Endothelial cell (in vitro differentiated cells): ENCODE measurements at places on chromosomes 2 and 18.
A peak's percentile ranks its signal among the peaks of the same experiment; 100 is the strongest.

DNA sequence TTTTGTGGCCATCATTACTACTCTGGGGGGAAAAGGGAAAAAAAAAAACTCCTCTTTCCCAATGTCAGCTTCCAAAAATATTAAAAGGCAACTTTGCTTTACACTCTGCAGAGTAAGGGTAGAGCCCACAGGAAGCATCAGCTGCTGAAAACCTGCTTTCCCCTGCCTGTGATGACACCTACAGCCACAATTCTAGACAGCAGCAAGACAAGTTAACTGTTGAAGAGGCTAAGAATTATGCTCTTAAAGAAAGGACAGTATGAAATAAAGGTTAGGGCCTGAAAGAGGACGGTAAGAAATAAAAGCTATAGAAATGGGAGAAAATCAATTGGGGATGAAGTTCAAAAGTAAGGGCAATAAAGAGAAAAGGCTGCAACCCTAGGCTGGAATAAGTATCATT, 3.0 kb downstream of the PDE11A start:
- no peak for DNase-seq

GRCh38 chr2:66701251-66701650, 266.3 kb downstream of the MEIS1 start:
- no peak for DNase-seq

- no peak for DNase-seq
These were observed 1533.0 kb downstream of the LRP1B start for GRCh38 chr2:140597836-140598235.

DNA sequence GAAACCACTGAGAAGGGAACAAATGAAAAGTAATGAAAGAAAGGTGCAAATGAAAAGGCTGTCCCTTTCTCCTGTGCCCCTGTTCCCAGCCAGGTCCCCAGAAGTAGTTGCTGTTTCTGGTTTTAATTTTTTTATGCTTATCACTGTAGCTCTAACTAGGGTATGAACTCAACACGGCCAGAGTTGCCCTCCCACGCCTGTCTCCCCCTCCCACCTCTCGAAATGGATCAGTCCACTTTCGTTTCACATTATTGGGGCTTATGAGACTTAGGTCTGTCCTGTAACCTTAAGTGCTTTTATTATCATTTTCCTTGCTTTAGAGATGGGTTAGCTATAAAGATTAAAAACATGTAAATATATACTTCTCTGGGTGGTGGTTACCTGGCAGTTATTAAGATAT, 8.6 kb downstream of the RBFA start:
- no peak for DNase-seq

GRCh38 chr2:205651719-205652118, 30.6 kb upstream of the NRP2 start:
- no peak for DNase-seq

DNA sequence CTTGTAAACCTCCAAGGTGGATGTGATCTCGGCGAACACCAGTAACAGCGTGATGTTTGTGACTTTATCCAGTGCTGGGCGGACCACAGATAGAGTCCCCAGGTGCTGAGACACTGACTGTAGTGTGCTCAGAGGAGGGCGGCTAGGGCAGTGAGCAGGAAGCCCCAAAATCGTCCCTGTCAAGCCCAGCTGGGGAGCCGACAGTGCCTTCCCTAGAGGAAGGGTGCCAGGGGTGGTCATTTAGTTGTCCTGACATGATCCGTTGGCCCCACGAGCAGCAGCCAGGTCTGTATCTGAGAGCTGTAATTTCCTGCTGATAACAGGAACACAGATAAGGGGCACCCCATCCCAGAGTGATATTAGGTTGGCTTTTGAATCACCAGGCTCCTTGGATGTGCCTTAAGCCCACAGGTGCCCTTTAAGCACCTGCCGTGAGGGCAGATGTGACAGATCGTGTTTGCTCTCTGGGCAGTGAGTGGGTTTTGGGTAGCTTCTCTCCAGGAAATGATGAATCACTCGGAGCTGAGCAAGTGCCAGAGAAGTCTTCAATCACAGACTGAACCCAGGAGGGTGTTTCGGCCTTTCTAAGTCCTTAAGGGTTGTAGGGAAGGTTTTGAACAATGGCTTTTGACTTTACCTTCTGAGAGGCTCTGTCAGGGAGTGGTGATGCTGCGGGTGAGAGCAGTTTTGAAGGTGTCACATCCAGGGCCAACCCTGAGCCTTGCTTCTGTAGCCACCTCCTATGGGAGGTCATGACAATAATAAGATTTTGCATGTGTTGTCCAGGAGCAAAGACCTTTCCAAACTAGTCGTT, 7.7 kb downstream of the LPIN1 start:
- no peak for DNase-seq

- DNase-seq: no peak
These were observed 5.1 kb upstream of the PROM2 start for GRCh38 chr2:95269036-95269680.

DNA sequence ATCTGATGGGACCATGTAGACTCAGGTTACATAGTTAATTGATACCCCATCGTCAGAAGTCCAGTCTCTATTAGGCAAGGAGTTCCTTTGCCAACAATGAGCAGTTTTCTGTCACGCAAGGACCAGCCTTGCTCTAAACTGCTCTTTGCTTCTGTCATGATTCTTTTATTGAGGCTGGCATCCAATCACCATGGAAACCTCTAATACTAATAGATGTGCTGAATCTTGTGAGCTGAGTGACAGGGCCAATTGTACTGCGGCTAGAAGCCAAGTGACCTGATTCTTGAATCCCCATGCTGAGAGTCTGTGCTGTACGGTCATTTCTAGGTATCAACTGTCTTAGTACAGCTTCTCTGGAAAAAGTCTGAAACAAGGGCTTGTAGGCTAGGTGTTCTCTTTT, 395.6 kb downstream of the RND3 start:
- no peak for DNase-seq

DNA sequence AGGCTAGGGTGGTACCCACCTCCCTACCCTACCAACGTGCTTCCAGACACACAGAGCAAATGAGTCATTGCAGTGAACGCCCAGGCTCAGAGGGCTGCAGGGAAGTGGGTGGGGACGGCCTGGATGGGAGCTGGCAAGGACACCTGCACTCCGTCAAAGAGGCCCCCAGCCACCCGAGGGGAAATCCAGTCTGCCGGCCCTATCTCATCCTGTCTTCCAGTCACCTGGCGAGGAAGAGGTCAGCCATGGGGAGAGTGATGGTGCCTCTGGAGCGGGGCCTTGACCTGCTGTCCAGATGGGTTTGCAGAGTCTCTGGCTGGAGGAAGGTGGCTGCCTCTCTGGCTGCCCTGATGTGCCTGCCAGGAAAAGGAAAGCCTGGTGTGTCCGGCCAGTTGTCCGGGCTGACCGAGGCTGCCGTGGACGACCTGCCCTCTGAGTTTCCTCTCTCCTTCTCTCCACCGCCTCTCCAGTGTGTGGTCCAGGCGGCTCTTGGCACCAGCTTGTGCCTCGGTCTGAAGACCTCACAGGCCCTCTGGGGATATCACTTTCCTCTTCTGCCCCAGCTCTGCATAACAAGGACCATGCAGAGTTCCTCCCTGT, 209.7 kb upstream of the COPS8 start:
- no peak for DNase-seq

DNA sequence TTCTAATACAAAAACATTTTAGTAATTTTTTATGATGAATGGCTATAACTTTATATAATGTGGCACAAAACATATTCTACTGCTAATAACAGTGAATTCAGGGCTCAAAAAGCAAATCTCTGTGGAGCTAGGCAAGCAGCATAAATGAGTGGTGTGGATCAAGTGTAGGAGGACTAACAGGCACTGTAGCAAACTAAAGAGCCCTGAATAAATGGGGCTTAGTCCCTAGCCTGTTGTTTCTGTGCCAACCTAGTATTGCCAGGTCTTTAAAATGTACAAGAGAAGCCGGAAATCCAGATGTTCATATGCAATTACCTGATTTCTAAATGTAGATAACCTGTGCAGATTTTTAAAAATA, 18.5 kb downstream of the REL start:
- no peak for DNase-seq

GRCh38 chr18:6269660-6270332, 144.9 kb downstream of the L3MBTL4 start:
- no peak for DNase-seq

GRCh38 chr18:21298351-21298750, 56.3 kb downstream of the GREB1L start:
- no peak for DNase-seq

GRCh38 chr18:79930020-79930642, 21.3 kb downstream of the SLC66A2 start:
- DNase-seq: no peak

- no peak for DNase-seq
These were observed 104.7 kb upstream of the NABP1 start for GRCh38 chr2:191573216-191573615.

- DNase-seq: no peak
These were observed 216.4 kb downstream of the NR4A2 start for GRCh38 chr2:156116113-156116512.

GRCh38 chr18:59605633-59606192, 91.5 kb downstream of the CCBE1 start:
- DNase-seq: no peak

DNA sequence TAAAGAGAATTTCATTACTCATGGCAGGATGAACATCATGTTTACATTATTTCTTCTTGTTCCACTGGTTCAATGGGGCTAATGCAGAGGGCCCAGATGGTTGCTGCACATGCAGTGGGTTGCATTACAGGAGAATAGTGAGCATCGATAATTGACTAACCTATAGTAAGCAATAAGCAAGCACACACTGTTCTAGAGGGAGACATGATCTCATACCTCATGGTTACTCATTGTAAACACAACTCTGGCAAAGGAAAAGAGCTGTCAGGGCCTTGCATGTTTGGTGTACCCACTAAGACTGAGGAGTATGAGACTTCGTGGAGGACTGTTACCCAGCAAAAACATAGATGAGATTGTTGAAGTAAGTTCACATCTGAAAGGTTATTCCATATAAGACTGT, 885.6 kb upstream of the VRK2 start:
- DNase-seq: no peak

- no peak for DNase-seq
These were observed 170.8 kb downstream of the FSHR start for GRCh38 chr2:48983551-48983950.

DNA sequence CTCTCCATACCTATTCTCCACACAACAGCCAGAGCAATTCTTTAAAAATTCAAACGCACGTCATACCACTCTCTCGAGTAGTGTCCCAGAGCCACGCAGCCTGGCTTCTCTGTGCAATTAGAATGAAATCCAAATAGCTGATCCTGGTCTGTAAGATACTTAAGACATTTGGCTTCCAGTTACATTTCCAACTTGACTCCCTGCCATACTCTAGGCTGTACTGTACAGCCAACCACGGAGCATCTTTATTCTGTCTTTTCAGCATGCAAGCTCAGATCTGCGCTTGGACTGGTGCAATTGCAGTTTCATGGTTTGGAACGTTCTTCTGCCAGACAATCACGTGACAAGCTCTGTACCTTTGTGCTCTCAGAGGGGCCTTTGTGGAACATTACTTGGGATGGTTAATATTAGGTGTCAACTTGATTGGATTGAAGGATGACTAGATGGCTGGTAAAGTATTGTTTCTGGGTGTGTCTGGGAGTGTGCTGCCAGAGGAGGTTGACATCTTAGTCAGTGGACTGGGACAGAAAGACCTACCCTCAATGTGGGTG, 325.6 kb downstream of the SOX11 start:
- DNase-seq: no peak

GRCh38 chr2:217279140-217279539, 419.3 kb upstream of the TNP1 start:
- DNase-seq: no peak

DNA sequence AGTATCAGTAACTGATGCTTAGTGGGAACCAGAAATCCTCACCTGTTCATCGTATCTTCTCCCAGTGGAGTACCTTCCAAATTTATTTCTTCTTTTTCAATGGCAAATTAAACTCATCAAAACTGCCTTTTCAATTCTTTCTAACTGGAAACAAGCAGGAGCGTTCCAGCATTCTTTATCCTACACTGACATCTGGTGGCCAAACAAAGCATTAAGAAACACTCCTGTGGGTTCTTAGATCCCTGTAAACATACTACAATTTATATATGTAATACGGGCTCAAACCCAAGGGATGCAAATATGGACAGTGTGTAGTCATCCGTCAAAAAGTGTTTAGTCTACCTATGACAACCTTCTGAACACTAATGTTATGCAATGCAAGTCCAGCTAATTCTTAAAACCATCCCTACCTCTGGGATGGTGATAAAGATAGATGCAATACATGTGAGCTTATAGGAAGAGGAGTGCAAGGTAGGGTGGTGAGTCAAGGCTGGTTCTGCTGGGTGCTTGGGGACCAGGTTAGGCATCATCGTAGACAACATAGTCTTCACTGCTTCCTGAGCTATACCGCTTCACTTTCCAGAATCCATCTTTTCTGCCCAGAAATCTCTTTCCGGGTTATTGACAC, 375.0 kb downstream of the CTNNA2 start:
- DNase-seq: peak; percentile 59

GRCh38 chr18:5893956-5894610, 1.2 kb downstream of the TMEM200C start:
- DNase-seq: no peak

DNA sequence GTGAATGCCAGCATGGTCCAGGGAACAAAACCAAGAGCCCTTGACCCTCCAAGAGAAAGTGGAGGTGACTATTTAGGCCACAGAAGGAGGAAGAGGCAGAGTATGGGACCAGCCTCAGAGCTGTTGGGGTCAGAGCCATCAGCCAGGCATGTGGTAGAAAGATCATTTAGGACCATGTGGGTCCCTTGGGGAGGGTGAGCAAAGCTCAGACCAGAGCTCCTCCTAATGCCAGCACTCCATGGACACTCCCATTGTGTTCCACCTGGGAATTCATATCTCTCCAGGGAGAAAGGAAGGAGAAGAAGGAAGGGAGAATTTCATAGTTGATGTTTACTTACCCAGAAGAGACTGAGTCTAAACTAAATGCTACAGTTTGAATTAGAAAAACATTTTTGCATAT, 73.2 kb downstream of the CYBRD1 start:
- DNase-seq: no peak

DNA sequence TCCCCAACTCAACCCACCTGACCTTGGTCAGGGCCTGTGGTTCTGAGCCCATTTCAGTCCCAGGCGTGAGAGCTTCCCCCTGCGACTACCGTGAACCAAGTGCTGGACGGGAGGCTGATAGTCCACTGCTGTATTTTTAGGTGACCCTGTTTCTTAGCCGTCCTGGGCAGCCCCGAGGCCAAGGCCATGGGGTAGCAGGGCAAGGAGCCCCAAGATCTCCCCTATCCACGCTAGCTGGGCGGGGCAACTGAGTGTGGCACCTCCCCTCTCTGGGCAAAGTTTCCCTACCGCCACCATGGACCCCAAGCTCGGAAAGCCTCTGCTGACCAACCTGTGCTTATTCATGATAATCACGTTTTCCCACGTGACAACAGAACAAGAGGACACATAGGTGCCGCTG, 583 bp upstream of the KLHL30 start:
- DNase-seq: no peak

DNA sequence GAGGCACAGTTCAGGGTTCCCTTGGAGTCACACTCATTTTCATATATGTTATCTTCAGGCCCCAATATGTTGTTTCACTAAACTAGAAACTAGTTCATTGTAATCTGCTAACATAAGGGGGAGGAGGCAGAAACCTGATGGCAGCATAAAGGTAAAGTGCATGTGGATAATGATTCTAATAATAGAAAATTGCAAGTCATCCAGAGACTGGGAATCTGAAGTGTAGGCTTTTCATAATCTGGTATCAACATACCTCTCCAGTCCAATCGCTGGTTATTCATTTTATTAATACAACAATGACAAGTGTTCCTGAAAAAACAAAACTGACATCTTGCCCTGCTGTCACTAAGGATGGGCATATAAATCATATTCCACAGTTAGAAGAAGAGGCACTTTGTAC, 326.3 kb upstream of the ZNF804A start:
- DNase-seq: no peak

GRCh38 chr2:239073270-239073669, 225.4 kb downstream of the TWIST2 start:
- no peak for DNase-seq
